ENCODE measurements at places on chromosomes 13 and 19.
A peak's percentile ranks its signal among the peaks of the same experiment; 100 is the strongest.

DNA sequence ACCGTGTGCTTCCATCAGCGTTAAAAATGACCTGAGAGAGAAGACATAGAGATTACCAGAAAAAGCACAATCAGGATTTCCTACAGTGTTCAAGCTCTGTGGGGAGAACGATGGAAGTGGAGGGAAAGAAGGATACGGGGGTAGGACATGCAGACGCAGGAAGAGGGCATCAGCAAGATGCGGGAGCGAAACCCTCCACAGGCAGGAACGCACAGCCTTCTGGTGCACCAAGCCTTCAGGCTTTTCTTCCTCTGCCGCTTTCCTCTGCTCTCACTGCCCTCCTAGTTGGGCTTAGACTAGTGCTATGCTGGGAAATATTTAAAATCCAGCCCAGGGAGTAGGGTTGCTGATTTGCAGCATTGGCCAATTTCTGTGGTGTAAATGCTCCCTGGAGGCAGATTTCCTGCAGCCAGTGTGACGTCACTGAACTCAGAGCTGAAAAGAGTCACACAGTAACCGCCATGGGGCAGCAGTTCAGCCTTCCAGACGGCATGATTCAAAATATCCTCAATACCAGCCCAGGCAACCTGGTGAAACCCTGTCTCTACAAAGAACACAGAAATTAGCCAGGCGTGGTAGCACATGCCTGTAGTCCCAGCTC lies 205.1 kb upstream of the SOX1 start:
- no peak for DNase-seq

GRCh38 chr13:100809129-100809390 lies 134.5 kb upstream of the TMTC4 start:
- no peak for DNase-seq

GRCh38 chr13:63737418-63737817 lies 2321.8 kb upstream of the PCDH20 start:
- no peak for DNase-seq

- no peak for DNase-seq
These were observed 435.1 kb upstream of the PCDH20 start for GRCh38 chr13:61850794-61851193.

- DNase-seq: no peak
These were observed 63.1 kb upstream of the FRY start for GRCh38 chr13:31968473-31968872.

- no peak for DNase-seq
These were observed 57.8 kb upstream of the ITM2B start for GRCh38 chr13:48175185-48175584.

GRCh38 chr13:38947054-38947453 lies 43.6 kb downstream of the STOML3 start:
- DNase-seq: peak; percentile 43
